ENCODE measurements at places on chromosomes 11 and 22.

- no peak for DNase-seq
These were observed 1126.3 kb upstream of the RAG2 start for GRCh38 chr11:37724315-37724714.

- no peak for DNase-seq
These were observed 79.1 kb upstream of the KCNQ1OT1 start for GRCh38 chr11:2778630-2779498.

- no peak for DNase-seq
These were observed 10.2 kb upstream of the SF1 start for GRCh38 chr11:64788321-64789215.

DNA sequence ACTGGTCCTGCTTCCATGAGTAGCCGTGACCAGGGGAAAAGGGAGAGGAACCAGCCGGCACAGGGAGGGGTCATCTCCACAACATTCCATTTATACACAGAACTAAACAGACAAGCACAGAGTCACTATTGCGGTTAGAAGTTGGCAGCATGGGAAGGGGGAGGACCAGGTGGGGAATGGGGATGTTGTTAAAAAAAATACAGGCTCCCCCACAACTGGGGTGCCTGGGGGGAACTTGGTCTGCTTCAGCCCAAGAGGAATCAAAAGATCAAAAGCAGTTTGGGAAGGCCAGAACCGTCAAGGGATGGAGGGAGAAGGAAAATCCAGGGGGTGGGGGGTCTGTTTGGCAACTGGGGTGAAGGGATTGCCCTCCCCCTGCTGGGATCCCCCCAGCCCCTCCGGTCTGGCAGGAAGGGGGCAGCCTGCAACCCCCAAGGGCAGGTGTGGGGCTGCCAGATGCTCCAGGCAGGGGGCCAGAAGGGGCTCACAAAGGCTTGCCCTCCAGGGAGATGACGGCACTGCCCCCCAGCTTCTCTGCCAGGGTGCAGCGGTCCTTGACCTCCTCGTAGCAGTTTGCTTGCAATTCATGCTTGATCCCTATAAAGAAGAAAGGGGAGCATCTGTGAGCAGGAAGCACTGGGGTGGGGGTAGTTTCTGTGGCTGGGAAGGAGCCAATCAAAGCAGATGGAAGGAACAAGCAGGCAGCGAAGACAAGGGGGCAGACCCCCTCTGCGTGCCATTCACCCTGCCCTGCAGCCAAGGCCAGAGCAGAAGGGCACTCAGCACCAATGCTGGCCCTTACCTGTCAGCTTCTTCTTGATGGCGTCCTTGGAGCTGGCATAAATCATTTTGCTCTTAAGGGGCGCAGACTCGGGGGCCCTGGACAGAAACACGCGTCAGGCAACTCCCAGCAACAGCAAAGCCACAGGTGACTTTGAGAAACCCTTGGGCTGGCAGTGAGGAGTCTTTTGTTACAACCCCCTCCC is 2.8 kb downstream of the CFL1 start:
- no peak for DNase-seq

DNA sequence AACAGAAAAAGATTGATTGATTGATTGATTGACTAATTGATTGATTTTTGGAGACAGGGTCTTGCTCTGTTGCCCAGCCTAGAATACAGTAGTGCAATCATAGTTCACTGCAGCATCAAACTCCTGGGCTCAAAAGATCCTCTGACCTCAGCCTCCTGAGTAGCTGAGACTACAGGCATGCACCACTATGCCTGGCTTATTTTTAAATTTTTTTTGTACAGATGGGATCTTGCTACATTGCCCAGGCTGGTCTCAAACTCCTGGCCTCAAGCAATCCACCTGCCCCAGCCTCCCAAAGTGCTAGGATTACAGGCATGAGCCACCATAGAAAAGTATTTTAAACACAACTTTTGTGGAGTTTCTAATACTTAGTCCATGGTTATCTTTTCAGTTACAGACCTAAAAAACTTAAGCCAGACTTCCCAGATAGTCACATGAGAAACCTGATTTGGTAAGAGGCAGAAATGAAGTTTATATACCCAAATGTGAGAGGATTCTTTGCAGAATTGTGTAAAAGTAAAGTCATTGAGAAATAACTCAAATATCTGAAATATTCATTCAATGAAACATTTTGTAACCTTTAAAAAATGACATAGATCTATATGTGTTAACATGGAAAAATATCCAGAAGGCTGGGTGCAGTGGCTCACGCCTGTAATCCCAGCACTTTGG is 186.5 kb downstream of the SWAP70 start:
- DNase-seq, result no peak

DNA sequence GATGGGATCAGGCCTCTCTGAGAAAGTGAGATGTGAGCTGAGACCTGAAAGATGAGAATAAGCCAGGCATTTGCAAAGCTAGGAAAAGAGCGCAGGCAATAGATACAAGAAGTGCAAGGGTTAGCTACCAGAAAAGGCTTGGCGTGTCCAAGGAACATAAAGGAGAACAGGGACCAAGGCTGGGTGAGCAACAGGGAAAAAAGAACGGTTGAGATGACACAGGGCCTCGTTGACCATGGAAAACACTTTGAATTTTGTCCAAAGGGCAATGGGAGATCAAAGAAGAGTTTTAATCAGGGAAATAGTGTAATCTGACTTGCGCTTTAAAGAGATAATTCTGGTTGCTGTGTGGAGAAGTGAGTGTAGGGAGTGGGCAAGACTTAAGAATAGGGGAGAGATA is 35.0 kb downstream of the RAB30 start:
- no peak for DNase-seq

- no peak for DNase-seq
These were observed 149.3 kb upstream of the B3GAT1 start for GRCh38 chr11:134561331-134561720.

DNA sequence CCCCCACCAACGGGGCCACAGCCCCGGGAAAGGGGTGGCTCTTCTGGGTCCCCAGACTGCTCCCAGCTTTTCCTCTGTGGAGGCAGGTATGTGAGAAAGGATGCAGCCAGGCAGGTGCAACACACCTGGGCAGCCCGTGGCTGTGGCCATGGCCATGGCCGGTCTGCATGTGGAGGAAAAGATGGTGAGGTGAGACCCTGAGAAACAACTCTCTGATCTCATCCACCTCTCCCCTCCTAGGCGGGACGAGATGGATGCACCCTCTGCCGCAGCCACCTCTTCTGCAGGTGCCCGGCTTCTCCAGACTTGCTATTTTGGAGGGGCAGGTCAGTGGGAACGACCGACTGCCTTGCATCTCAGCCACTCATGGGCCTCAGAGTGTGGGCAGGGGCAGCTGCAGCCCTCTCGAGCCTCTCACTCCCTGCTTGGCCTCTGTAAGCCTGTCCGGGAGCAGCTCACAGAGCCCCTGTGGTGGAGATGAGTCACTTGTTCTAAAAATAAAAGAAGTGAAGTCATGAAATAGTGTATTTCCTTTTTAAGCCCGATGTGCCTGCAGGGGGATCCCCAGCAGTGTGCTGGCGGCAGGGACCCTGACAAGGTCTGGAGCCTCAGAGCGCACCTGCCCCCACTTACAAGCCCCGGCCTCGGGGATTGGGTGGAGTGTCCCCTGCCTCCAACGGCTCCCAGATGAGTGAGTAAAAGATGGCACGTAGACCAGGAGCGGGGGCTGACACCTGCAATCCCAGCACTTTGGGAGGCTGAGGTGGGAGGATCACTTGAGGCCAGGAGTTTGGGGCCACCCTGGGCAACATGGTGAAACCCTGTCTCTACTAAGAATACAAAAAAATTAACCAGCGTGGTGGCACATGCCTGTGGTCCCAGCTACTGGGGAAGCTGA is 10.7 kb downstream of the SMIM38 start:
- no peak for DNase-seq

DNA sequence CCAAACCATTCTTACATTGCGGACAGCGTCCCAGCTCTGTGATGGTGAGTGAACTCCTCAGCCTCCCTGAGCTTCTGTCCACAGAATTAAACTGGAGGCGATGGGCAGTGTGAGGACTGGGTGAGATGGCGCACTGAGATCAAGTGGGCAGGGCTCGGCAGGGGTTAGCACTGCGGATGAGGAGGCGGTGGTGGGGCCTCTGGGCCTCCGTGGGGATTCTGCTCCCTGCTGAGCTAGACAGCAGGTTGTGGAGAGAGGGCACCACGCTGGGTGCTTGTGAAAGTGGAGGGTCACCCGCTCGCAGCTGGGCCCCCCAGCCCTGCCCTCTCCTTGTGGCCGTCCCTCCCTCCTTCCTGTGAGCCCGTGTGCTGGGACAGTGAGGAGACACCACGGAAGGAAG is 25.6 kb upstream of the PARVG start:
- DNase-seq, result no peak

- DNase-seq, result no peak
These were observed 31.3 kb downstream of the CYTH4 start for GRCh38 chr22:37313376-37314314.

GRCh38 chr11:122851366-122851966 is 13.2 kb downstream of the CRTAM start:
- DNase-seq, result no peak

DNA sequence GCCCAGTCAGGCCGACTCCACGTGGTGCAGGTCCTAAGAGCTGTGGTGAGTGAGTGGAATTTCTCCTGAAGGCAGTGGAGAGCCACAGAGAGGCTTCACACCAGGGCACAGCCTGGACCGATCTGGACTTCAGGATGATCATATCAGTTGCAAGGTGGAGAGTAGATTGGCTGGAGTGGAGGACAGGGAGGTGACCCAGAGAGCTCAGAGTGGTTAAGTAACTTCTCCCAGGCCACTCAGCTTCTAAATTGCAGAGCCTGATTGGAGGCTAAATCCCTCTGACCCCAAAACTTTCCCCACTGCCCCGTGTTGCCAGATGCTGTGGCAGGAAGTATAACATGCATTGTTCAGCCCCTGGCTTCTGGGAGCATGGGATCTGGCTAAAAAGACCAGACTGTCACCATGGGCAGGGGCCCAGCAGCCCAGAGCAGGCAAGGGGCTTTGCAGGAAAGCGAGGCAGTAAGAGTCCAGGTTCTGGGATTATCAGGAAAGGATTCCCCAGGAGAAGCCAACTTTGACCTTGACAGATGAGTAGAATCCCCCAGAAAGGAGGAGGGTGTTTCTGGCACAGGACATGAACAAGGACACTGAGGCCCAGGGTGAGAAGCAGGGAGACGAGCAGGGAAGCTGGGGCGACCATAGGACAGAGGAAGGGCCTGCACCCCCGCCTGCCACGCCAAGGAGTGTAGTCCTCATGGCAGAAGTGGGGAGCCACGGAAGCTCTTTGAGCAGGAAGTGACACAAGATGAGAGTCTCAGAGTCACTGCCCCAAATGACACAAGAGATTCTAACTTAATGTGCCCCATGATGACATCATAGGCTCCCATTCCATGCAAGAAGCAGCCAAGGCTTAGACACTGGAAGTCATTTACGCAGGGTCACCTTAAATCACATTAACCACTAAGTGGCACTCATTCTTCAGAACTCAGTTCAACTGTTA is 4.8 kb downstream of the SLC35C1 start:
- no peak for DNase-seq

GRCh38 chr11:2522631-2523255 is 77.9 kb downstream of the KCNQ1 start:
- no peak for DNase-seq

GRCh38 chr22:21045585-21046294 is at the start of gene LRRC74B:
LRRC74B (plus strand) TSS chr22:21045946; CDS start chr22:21045987, 41 bp downstream.
- DNase-seq, result no peak

GRCh38 chr11:35375332-35376117 is 43.8 kb downstream of the SLC1A2 start:
- DNase-seq, result no peak

DNA sequence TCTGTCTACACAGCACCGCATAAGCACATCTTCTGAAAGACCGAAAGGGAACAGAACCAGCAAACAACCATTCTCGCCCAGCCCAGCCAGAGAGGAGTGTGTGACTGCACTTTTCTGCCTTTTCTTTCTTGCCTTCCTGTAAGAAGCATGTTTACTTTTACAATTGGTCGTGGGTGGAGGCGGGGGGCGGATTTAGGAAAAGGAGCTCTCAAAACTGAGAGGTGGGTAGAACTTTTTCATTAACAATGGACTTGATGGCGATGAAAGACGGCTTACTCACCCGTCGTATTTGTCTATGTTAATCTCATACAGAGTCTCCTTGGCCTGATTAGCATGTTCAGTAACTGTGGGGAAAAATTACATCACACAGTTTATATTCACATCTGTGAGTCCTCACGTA is 27.2 kb downstream of the CERK start:
- no peak for DNase-seq

GRCh38 chr11:126698576-126698975 is 302.0 kb downstream of the KIRREL3 start:
- DNase-seq, result no peak

- DNase-seq, result no peak
These were observed 15.6 kb downstream of the SYNGR1 start for GRCh38 chr22:39365492-39365780.
